ENCODE measurements at places on chromosomes 2 and 18. TPM values are rescaled to one million over a fixed set of nuclear protein-coding genes. Genes with fewer than 3 reads are reported as not detected.

DNA sequence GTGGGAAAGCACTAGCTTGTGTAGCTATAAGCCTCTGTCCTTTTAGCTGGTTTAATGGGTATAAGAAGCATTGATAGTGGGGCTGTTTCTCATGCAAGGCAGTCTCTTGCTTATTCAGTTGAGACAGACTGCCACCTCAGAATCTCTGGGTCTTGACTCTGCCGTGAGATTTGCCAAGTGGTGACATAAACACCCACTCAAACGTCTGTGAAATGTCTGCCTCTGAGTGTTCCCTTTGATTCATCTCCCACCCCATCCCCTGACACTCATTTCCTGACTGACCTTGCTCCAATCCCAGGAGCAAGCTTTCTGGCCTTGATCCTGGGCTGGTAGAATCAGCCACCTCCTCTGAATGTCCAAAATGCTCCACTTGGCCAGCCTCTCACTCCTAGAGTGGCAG, 141.9 kb upstream of the RBMS1 start:
- H3K27me3 ChIP-seq, result no peaks in the 10 kb centered on the region
- H3K27ac ChIP-seq, result no peak overlapping the region
- no peaks in the 10 kb centered on the region for H3K36me3 ChIP-seq
- no peak for DNase-seq
- no peaks in the 10 kb centered on the region for H3K4me1 ChIP-seq

DNA sequence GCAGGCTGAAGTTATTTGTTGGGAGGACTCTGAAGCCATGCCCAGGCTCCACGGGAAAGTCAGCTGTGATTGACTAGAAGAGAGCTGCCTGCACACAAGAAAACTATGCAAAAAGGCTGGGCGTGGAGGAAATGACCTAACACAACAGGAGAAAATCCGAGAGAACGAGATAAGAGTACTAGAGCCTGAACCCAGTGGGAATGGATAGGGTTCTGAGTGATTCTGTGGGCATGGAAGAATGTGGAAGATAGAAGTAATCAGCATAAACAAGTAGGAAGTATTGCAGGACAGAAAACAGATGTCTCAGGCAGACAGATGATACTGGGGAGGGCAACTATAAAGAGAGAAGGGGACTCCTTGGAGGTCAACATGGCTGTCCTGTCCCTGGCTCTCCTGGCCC, 12.1 kb upstream of the COPS8 start:
- no peak overlapping the region for H3K4me3 ChIP-seq
- H3K36me3 ChIP-seq, result no peaks in the 10 kb centered on the region
- no peaks in the 10 kb centered on the region for H3K4me1 ChIP-seq

DNA sequence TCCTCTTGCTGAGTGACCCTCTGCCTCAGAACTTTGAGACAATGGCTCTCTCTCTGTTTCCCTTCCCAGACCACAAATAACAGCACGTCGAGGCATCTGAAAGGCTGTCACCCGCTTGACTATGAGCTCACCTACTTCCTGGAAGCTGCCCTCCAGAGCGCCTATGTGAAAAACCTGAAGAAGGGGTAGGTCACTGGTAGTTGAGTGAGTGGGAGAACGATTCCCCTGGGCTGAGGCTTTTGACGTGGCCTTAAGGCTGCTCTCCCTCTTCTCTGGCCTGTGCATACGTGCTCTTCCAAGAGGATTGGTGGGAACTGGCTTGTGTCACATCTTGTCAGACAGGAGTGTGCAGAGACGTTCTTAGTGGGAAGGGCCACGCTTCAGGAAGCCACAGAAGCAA, 63.1 kb upstream of the MCFD2 start:
- peaks cover 17% of the 10 kb centered on the region for H3K4me1 ChIP-seq
- no peak for DNase-seq
- no peaks in the 10 kb centered on the region for H3K27me3 ChIP-seq
- H3K27ac ChIP-seq, result no peak overlapping the region

- peaks cover 4% of the 10 kb centered on the region for H3K36me3 ChIP-seq
- DNase-seq, result no peak
- H3K27me3 ChIP-seq, result no peaks in the 10 kb centered on the region
- no peak overlapping the region for H3K27ac ChIP-seq
- no peaks in the 10 kb centered on the region for H3K4me1 ChIP-seq
These were observed 71.7 kb upstream of the TTC21B start for GRCh38 chr2:166025313-166025712.

DNA sequence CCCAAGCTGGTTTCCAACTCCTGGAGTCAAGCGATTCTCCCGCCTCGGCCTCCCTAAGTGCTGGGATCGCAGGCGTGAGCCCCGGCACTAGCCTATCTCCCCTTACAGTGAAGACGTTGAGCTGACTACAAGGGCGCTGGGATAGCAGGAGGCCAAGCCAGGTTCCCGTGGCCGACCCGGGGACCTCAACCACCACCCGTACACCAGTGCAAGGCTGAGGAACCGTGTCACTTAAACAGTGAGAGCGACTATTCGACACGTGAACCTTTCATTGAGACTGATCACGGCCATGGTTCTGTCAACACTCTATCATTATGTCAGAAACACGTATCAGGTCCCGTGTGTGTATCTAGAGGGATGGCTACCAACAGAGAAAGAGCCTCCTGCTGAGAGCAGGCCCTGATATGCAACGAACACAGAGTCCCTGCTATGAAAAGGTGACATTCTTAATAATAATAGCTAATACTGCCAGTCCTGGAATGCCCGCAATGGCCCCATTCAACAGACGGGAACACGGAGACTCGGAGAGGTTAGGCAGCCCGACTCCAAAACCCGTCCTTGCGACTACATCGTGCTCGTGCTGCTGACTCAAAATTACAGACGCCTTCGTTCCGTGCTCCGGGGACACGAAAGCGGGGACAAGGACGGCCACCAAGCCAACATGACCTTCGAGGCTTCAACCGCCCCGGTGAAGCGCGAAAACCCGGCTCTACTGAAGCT, 833 bp downstream of the AFG3L2 start:
- peaks cover 23% of the 10 kb centered on the region for H3K4me1 ChIP-seq
- peaks cover 7% of the 10 kb centered on the region for H3K36me3 ChIP-seq
- H3K27me3 ChIP-seq, result no peaks in the 10 kb centered on the region
- H3K4me3 ChIP-seq, result peak overlapping the region; percentile 72
- no peak for DNase-seq

The ABI2 gene
- polyA plus RNA-seq, result 139 TPM

Data from spinal cord (tissue), 10 donors.